Activated CD4-positive, alpha-beta T cell treated with anti-CD3 and anti-CD28 coated beads, Interleukin-2, amount 50 U/mL, for 24 hours (primary cell): ENCODE measurements at places on chromosomes 2 and 18.

- no peak for DNase-seq
Measured at GRCh38 chr2:12205086-12205485, 458.7 kb downstream of the LPIN1 start.

DNA sequence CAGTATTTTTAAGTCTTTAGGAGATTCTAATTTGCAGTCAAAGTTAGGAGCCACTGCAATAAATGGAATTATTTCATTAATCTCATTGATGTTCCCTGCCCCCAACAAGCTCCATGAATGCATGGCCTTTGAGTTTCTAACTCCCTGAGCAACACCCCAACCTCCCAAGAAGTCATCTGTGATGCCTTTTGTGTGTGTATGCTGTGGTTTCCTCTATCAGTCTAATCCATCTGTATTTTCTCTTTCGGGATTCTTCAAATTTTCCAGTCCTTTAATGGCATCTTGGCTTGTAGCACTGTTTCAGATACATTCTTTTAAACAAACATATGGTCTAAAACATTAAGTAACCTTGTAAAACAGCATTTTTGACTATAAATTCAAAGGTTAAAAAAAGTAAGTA is 16.8 kb downstream of the SERPINB10 start:
- DNase-seq = no peak

DNA sequence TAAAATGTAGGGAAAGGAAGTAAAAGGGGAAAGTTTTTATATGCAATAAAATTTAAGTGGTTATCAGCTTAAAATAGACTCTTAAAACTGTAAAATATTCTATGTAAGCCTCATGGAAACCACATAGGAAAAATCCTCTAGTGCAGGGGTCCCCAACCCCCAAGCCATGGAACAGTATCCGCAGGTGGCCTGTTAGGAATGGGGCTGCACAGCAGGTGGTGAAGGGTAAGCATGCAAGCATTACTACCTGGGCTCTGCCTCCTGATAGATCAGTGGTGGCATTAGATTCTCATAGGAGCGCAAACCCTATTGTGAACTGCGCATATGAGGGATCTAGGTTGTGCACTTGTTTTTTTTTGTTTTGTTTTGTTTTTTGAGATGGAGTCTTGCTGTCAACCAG is 1409.3 kb upstream of the CDH2 start:
- no peak for DNase-seq

GRCh38 chr2:177881008-177881747 is 191.4 kb downstream of the PDE11A start:
- no peak for DNase-seq
